Sciatic nerve (tissue), 2 donors: ENCODE measurements at places on chromosomes 16 and 17.

GRCh38 chr16:166375-167121 is 770 bp downstream of the HBM start:
- DNase-seq, result no peak

DNA sequence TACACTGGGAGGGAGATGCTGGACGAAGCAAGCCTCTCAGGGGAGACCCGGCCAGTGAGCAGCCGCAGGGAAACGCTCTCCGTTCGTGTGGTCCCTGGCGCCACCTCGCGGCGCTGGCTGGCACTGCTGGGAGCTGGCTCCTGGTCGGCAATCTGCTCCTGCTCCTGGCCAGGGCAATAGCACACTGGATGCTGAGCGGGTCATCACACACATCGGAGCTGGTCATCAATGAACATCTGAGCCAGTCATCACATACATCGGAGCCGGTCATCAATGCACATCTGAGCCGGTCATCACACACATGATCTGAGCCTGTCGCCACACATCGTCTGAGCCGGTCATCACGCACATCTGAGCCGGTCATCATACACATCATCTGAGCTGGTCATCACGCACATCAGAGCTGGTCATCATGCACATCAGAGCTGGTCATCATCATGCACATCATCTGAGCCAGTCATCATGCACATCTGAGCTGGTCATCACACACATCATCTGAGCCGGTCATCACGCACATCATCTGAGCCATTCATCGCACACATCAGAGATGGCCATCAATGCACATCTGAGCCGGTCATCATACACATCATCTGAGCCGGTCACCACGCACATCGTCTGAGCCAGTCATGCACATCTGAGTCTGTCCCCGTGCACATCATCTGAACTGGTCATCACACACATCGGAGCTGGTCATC is 217.3 kb downstream of the RBFOX3 start:
- peak; percentile 88 for DNase-seq

GRCh38 chr17:79865351-79866210 is 26.3 kb upstream of the CBX4 start:
- DNase-seq, result no peak

GRCh38 chr16:89481356-89481955 is 8.9 kb downstream of the ANKRD11 start:
- no peak for DNase-seq

DNA sequence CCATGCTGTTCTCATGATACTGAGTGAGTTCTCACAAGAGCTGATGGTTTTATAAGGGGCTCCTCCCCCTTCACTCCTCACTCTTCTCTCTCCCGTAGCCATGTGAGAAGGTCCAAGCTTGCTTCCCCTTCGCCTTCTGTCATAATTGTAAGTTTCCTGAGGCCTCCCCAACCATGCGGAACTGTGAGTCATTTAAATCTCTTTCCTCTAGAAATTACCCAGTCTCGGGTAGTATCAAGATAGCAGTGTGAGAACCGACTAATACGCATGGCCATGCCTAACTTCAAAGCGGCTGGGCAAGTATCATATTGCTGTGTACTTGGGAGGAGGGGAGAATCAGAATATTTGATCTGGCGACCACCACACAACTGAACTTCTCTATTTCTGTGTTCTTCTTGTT is 88.3 kb downstream of the PRKCB start:
- DNase-seq, result no peak

DNA sequence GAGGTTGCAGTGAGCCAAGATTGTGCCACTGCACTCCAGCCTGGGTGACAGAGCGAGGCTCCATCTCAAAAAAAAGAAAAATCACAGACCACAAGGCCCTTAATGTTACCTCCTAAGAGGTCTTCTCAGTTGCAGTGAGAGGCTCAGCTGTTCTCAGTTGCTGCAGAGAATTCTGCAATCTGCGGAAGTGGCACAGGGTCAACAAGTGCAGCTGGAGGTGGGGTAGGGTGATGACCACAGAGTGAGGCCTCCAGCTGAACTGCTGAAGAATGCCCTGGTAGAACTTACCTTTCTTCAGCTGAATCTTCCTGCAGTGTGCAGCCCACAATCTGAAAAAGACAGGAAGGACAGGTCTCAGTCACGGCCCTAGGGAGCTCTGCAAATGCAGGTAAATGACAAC is 26.3 kb downstream of the CNTNAP1 start:
- DNase-seq, result no peak

DNA sequence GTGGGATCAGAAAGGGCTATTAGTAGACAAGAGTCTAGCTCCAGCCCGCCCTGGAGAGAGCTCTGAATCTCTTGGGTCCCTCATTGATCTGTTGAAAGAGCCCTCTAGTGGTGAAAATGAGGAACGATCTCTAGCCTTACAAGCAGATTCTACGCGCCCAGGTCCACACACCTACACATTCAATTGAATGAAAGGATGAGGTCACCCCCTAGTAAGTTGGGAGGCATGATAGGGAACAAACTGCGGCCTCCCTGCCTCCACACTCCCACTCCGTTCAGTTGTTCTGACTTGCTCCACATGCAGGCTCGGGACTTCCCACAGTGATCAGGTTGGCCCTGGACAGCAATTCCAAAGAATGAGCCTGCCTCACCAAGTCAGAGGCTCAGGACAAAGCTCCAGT is 2.9 kb upstream of the CACNG3 start:
- no peak for DNase-seq

DNA sequence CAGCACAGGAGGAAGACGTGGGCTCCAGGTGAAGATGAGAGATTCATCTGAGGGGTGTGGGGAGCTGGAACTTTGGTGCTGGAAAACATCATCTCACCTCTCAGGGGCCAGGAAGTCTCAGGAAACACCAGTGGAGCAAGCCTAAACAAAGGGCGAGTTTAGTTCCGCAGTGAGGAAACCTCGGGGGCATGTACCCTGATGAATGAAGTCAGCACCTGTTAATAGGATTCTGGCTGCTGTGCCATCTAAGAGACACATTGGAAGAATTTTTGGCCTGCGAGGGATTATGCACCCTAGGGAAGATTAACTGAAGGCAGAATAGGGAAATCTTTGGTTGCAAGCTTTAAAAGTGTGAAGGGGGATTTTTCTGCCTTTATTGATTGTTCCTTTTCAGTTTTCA is 94.7 kb upstream of the CACNG5 start:
- DNase-seq, result no peak
